ENCODE measurements at places on chromosomes 2 and 18.

GRCh38 chr2:146209842-146210275 is 1635.0 kb upstream of the ACVR2A start:
- no peak for DNase-seq

GRCh38 chr18:79327199-79327721 is 68.5 kb upstream of the NFATC1 start:
- peak; percentile 45 for DNase-seq

DNA sequence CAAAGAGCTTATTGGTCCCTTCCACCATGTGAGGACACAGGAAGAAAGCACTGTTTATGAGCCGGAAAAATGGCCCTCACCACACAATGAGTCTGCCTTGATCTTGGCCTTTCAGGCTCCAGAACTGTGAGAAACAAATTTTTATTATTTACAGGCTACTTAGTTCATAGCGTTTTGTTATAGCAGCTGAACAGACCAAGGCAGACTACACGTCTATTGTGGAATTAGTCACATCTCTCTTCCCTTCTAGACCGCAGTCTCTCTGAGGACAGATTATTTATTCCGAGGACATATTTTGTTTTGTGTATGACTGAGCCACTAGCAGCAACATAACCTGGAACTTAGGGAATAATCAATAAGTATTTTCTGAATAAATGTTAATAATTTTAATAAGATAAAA is 125.5 kb downstream of the ASB1 start:
- DNase-seq = no peak

GRCh38 chr2:75892490-75892889 is 181.8 kb upstream of the GCFC2 start:
- DNase-seq = no peak

GRCh38 chr2:217736776-217737550 is 265.8 kb downstream of the TNS1 start:
- no peak for DNase-seq

DNA sequence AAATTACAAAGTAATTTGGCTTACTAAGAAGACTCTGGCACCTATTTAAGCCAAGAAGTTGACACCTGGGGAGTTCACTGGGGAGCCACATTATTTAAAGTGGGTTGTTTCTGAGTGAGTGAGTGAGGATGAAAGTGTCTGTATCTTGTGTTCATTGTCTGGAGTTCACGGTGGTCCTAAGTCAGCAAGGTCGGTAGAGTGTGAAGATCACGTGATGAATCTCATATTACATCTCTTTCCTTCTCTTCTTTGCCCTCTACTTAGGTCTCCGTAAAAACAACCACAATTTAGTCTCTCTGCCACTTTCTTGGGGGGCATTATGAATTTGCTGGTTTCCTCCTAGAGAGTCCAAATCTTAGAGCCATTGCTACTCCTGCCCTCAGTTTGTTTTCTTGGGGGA is 67.8 kb downstream of the DIS3L2 start:
- DNase-seq = no peak

DNA sequence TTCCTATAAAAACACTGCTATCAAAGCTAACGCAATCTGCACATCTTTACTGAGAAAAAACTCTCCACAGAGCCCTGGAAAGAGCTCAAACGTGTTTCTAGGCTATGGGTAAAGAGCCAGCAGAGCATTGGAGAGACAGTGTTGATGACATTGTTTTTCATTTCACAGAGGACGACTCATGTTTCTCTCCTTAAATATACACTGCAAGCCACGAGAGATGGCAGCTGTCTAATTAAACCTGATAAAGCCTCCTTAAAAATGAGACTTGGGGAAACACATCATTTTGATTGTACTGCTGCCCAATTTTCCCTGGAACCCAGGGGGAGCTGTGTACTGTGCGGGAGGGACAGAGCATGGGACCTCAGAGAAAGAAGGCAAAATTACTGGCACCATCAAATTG is 294.3 kb upstream of the SETBP1 start:
- DNase-seq = no peak

DNA sequence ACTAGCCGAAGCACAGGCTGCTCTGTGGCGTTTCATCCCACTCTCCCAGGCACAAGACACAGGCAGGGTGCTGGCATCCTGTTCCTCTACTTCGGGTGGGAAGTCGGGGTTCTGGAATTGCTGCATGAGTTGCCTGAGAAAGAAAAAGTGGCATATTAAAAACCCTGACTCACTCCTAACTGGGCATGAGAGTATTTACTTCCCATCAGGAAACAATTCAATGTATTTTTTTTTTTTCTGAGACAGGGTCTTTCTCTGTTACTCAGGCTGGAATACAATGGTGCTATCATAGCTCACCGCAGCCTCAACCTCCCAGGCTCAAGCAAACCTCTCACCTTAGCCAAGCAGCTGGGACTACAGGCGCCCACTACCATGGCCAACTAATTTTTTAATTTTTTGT is 7.4 kb downstream of the ODC1 start:
- no peak for DNase-seq

DNA sequence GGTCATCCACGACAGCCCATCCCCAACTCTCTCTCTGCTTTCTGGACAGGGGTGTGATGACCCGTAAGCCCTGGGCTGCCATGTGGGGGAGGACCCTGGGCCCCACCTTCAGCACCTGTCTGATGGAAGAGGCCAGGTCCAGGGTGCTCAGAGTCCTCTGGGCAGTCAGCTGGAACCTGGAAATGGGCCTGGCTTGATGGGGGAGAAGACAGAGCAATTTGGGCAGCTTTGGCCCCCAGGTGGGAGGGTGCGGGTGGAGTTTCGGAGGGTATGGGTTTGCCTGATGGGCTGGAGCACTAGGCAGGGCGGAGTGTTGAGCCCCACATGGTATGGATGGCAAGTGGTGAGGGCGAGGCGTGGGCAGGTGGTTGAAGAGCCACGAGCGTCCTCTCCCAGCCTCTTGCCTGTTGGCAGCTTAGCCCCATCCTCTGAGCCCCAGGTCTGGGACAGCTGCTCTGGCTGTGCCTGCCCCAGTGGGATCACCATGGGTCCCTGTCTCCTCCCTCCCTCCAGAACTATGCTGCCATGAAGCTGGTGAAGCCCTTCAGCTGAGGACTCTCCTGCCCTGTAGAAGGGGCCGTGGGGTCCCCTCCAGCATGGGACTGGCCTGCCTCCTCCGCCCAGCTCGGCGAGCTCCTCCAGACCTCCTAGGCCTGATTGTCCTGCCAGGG is 232.7 kb downstream of the DYSF start:
- DNase-seq = no peak

GRCh38 chr2:174761837-174762236 is 2.4 kb downstream of the CHRNA1 start:
- no peak for DNase-seq

DNA sequence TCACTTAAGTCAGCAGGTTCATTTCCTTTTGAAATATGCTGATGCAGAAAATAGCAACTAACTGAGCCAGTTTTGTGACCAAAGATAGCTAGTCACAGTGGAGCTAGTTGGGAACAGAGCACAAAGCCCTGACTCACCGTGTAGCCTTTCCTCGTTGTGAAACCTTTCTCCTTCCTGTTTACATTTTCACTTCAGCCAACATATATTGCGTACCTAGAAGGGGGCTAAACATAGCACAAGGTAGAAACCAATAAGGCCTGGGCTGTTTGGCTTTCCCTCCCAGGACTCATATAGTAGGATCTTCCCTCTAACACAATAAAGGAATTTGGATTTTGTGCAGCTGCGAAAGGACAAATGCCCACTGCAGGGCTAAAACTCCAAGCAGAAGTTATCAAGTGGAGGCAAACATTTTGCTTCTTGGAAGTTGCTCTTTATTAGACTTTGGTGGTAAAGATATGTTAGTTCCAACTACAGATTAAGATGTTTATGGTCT is 24.5 kb upstream of the LPIN2 start:
- DNase-seq = peak; percentile 67
